ENCODE measurements at places on chromosomes 7 and 10.

- peak; percentile 56 for DNase-seq
Measured at GRCh38 chr7:124032369-124033094, at the start of gene TMEM229A. Gene TMEM229A, minus strand, starts transcription at chr7:124033067. Its CDS starts 64 bp downstream, at chr7:124033003.

DNA sequence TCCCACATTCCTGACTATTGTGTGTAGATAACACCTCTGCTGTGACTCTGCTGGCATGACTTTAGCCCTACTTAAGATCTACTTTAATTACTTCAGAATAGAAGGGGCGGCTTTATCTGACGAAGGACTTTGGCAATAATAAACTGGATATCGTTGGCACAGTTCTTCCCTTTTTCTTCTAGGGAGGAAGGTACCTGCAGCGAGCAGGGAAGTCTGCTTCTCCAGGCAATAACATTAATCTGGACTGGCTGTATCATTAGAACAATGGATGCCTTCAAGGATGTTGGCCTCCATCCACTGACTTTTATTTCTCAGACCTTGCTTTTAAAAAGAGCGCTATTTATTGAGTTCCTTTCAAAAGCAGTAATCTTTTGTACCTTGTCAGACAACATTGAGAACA lies 172.6 kb upstream of the THSD7A start:
- no peak for DNase-seq

GRCh38 chr10:34137201-34137600 lies 677.9 kb downstream of the PARD3 start:
- DNase-seq: no peak

- no peak for DNase-seq
Measured at GRCh38 chr7:97801108-97801507, 69.2 kb downstream of the TAC1 start.

DNA sequence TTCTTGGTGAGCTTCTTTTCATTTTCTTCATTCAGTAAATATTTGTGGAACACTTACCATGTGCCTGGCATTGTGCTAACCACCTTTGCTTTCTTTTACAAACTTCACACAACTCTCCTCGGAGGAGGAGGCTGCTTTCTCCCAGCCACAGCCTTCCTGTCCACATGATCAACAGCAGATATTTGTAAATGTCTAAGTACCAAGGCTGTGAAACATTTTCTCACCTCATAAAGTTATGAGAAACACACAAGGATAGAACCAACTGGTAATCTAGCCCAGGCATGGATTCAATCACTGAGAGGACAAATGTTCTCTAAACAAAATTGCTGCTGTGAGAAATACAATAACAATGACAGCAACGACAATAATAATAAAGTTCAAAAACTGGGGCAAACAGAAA lies 3.9 kb downstream of the CTTNBP2 start:
- no peak for DNase-seq

GRCh38 chr7:73833251-73833919 lies 2.6 kb downstream of the CLDN4 start:
- no peak for DNase-seq

DNA sequence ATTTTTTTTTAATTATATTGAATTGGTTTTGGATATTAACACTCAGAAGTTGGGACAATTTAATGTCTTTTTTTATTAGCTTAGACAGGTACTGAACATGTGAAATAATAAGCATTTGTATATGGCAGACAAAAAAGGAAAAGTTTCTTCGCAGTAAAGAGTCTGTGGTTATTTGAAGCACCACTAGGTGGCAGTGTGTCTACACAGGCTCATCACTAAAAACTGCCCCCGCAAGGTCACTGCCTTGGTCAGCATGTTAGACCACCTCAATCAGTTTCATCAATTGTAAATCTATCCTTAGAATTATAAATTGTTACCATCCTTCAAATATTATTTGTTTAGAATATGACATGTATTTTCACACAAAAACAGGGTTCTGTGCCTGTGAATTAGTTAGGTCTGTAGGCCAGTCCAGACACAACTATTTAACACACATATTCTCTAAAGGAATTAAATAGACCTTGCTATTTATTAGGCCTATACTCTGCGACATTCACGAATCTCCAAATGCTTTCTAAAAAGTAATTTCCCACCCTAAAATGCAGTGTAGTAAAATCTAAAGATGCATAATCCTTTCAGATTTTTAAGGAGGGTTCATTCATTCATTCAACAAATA lies 17.0 kb downstream of the PNLIPRP3 start:
- DNase-seq: peak; percentile 13

GRCh38 chr10:48590945-48591344 lies 13.9 kb downstream of the ARHGAP22 start:
- DNase-seq: no peak

DNA sequence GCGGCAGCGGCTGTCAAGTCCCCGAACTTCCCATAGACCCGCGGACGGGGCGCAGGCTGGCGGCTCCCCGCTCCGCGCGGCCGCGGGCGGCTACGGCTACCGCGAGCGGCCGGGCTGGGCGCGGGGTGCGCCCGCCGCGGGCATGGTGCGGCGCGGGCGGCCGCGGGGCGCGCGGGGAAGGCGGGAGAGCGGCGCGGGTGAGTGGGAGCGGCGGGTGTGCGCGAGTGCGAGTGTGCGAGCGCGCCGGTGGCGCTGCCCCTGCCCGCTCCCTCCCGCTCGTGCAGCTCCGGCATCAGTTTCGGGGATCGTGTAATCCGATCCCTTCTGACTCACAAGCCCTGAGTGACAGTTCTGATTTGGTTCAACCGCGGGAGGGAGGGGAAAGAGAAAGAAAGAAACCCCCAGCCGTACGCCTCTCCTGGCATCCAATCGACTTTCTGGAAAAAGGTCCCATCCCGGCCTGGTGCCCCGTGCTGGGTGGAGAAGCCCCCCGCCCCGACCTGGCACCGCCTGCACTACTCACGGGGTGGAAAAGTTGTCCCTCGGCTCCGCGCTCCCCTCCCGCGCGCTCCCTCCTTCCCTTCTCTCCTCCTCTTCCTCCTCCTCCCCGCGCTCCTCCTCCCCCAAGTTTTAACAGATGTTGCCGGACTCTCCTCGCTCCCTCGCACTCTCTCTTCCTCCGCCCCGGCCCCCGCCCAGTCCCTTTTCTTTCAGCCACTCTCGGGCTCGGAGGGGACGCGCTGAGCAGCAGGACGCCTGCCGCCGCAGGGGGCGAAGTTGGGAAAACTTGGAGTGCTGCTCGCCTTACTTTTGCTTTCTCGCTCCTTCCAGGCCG lies at the start of gene GLI3:
TSS of gene GLI3 (minus strand) at position 234 of the 835 bp plus-strand sequence. CDS start 13,956 bp downstream, outside the sequence.
- peak; percentile 64 for DNase-seq

- DNase-seq: no peak
Measured at GRCh38 chr7:75771224-75771623, 787 bp downstream of the CCL26 start.

DNA sequence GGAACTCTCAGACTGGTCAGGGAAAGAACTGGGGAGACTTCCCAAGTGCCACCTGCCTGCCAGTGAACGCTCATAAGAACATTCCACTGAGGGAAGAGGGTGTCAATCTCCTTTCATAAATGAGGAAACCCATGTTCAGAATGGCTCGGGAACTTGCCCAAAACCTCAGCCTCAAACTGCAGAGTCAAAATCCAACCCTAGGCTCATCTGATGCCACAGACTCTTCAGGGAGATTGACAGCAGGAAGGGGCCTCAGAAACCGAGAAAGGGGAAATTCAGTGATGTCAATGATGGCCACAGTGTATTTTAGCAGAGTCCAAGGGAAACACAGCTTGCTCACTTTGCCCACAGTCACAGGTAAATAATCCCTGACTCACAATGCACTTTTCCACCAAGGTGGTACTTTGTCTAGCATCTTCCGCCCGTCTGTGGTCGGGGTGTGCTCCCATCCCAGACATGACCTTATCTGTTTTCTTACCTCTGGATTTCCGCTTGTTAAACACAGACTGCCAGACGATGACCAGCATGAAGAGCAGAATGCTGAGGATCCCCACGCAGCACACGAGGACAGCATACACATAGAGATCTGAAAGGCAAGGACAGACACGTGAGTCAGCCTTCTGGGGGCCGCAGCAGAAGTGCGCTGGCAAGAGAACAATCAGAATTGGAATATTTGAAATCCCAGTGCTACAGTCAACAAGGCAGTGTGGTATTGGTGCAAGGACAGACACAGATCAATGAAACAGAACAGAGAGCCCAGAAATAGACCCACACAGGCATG lies 38.4 kb downstream of the VSTM4 start:
- DNase-seq: no peak

- DNase-seq: no peak
Measured at GRCh38 chr7:273327-273726, 16.6 kb upstream of the FOXL3 start.

GRCh38 chr7:149685455-149685854 lies 87.9 kb downstream of the ZNF467 start:
- DNase-seq: no peak

DNA sequence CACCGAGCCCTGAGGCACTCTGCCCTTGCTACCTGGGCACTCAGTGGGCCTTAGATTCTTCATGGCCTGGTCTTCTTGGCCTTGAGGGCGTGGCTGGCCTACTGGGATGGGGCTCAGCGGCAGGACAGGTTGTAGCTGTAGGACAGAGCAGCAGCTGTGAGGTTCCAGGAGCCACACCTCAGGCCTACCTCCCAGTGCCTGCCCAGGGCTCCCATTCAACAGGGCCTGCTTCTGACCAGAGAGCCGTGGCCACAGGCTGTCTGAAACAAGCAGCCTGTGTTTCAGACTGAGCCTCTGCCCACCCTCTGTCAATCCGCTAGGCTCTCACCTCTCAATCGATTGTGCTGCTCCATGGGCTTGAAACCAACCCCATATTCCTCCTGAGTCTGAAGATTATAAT lies 928.0 kb upstream of the ZNF722 start:
- no peak for DNase-seq

- no peak for DNase-seq
Measured at GRCh38 chr10:46559231-46559671, 2.8 kb upstream of the GPRIN2 start.

GRCh38 chr10:60426425-60426824 lies 36.8 kb upstream of the ANK3 start:
- no peak for DNase-seq

DNA sequence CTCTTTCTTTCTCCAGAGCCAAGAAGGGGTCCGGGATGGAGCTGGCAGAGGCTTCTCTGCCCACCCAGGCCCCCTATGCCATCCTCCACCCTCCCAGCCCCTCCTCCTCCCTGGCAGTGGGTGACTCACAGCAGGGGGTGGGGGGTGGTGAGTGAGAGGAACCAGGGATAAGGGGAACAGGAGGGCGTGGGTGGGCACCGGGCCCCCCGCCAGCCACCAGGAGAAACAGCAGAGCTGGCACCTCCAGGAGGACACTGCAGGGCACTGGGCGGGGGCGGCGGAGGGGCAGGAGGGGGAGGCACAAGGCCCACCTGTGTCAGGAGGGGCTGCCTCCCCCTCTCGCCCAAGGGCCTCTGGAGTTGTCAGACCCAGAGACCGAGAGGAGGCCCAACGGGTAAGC lies 56.0 kb downstream of the CAMK2B start:
- DNase-seq: no peak

DNA sequence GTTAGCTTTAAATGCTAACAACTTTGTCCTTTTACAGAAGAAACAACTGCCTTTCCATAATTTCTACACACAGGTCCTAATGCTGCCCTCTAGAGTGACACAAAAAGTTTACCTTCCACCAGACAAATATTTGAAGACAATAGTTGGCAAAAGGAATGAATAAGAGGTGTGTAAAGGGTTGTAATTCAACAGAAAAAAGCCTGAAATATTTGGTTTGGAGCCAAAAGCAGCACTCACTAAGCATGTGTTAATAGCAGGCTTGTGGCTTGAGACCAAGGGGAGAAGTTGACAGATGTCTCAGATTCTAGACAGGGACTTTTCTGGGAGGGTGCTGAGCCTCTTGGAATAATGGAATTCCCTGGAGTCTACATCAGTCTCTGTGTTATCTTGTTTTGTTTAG lies 156.2 kb upstream of the GALNT17 start:
- DNase-seq: no peak

- DNase-seq: no peak
Measured at GRCh38 chr10:96441322-96441885, 72.3 kb downstream of the TLL2 start.

GRCh38 chr10:28548781-28549498 lies 16.0 kb downstream of the WAC start:
- no peak for DNase-seq

- DNase-seq: no peak
Measured at GRCh38 chr7:131952365-131952764, 395.9 kb upstream of the PODXL start.

GRCh38 chr7:75725306-75725705 lies 13.4 kb downstream of the HIP1 start:
- DNase-seq: no peak

- no peak for DNase-seq
Measured at GRCh38 chr7:22576612-22577469, 76.9 kb upstream of the STEAP1B start.

DNA sequence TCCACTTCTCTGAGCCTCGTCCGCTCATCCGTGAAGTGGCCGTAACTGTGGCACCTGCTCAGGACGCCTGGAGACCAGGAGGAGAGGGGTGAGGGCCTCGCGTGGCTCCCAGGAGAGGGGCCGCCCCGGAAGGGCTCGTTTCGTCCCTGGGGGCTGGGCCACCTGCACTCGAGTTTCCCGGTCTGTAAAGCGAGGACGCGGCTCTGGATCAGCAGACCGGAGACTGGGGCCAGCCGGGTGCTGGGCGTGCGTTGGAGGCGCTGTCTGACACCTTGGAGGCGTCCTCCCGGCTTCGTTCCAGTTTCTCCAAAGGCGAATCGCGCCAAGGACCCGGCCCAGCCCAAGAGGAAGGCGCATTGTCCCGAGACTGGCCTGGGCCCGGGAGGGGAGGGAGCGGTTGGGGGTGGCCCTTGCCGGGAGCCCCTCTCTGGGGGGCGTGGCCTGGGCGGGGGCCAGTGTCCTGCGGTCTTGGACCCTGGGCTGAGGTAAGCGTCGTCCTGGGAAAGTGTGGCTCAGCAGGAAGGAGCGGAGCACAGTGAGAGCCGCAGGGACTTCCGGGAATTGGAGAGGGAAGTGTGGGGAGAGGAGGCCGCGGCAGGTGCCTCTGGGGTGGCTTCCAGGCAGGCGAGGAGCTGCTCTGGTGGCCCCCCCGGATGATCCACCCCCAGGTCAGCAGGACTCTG lies 89.6 kb downstream of the FOXL3 start:
- DNase-seq: no peak

- no peak for DNase-seq
Measured at GRCh38 chr10:17232276-17232960, 4.4 kb downstream of the VIM start.

DNA sequence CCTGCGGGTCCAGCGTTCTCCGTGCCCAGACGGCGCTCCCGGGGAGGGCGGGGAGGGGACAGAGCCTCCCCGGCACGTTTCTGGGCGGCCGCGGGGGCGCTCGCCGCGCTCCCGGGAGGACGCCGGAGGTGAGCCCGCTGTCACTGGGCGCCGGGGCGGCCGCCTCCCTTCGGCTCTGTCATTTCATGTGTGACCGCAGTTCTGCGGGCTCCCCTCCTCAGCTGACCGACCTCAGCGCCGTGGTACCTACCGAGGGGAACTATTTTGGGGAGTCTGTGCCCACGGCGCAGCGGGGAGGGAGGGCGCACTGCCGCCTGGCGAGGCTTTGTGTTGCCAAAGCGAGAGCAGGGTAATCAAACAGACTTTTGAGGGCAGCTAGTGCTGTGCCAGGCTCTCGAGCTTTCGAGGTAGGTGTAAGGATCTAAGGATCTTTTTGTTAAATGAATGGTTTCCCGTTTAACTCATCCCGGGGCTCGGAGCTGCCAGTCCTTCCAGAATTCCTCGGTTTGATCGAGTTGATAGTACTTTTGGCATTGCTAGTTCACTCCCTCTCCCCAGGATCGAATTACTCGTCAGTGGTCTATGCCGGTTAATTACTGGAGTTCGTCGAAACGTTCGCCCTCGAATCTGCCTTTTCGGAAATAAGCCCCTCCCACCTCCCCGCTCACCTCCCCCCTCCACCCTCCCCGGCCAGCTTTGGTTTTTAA lies 1.9 kb downstream of the ARID5B start:
- peak; percentile 43 for DNase-seq

GRCh38 chr10:97332591-97333350 lies 1.8 kb downstream of the FRAT2 start:
- DNase-seq: no peak

GRCh38 chr7:114182837-114183236 lies 231.8 kb upstream of the FOXP2 start:
- DNase-seq: no peak
